Subcutaneous adipose tissue (tissue), 4 donors: ENCODE measurements at places on chromosomes 3 and 15. TPM values are rescaled to one million over a fixed set of nuclear protein-coding genes. Genes with fewer than 3 reads are reported as not detected.

Gene MIX23
- 13.1 TPM for total RNA-seq

Gene PLCL2
- 31.3 TPM for total RNA-seq

Gene ADAMTS9
- total RNA-seq, result 118 TPM

Gene SHISA5
- 64.1 TPM for total RNA-seq

Gene ENTPD3
- 3.1 TPM for total RNA-seq

Gene ZFYVE19
- total RNA-seq, result 20.3 TPM

Gene GJD2
- total RNA-seq, result not detected

Gene FBXO40
- total RNA-seq, result not detected

Gene PLXNA1
- total RNA-seq, result 21.4 TPM

Gene OR5K2
- not detected for total RNA-seq

Gene DLL4
- 36.2 TPM for total RNA-seq

Gene LRRC31
- not detected for total RNA-seq

Gene ZNF609
- 25.2 TPM for total RNA-seq

Gene TLR9
- total RNA-seq, result not detected

Gene CYP8B1
- not detected for total RNA-seq

Gene RGMA
- total RNA-seq, result 14.5 TPM

Gene CYP1A2
- not detected for total RNA-seq

Gene FAM107A
- total RNA-seq, result 35.4 TPM

Gene FSTL1
- total RNA-seq, result 1,173 TPM

Gene PEX5L
- not detected for total RNA-seq

Gene ATP10A
- total RNA-seq, result 14.1 TPM

Gene FSIP1
- total RNA-seq, result not detected

Gene ARPP21
- total RNA-seq, result not detected

Gene LYZL4
- not detected for total RNA-seq

Gene LXN
- total RNA-seq, result 13.2 TPM

Gene NR1I2
- not detected for total RNA-seq

Gene FRMD4B
- total RNA-seq, result 34.9 TPM

Gene XRN1
- 49.6 TPM for total RNA-seq

Gene C2CD4B
- 1.7 TPM for total RNA-seq

Gene SH2D7
- total RNA-seq, result not detected

Gene PFKFB4
- total RNA-seq, result 2.0 TPM

Gene SAMD7
- not detected for total RNA-seq

Gene ASB14
- total RNA-seq, result not detected

Gene SLC24A5
- not detected for total RNA-seq
